ENCODE measurements at places on chromosomes 2 and 18.

GRCh38 chr2:61135510-61135909 lies 26.5 kb upstream of the C2orf74 start:
- no peak for DNase-seq

DNA sequence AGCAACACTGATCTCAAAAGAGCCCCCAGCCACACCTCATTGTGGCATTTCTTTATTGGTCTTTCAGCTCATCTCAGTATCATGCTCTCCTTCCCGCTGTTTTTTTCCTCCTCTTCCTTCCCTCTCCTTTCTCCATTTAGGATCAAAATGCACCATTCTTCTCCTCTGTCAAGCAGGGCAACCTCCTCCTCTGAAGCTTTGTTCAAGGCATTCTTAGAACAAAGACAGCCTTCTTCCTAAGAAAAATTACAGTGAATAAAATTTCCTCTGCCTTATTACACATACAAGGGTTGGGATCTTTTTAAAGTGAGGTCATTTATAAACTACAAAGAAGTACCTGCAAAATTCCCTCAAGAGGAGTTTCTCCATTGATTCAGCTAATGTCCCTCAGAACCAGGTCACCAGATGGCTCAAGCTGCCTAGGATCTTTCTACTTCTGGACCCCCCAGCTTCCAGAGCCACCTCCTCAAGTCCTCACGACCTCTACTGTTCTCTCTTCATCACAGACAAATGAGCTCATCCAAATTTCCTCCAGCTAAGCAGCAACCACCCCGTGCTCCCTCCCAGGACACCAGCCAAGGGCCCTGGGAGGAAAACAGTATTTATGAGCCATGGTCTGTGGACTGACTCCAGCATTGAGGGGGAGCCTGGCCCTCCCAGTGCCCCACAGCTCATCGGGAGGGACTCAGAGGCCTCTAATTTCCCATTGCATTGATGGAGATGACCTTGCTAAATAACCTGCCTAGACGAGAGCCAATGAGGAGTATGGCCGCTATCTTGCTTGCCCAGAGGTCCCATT lies 18.0 kb downstream of the SFXN5 start:
- no peak for DNase-seq

DNA sequence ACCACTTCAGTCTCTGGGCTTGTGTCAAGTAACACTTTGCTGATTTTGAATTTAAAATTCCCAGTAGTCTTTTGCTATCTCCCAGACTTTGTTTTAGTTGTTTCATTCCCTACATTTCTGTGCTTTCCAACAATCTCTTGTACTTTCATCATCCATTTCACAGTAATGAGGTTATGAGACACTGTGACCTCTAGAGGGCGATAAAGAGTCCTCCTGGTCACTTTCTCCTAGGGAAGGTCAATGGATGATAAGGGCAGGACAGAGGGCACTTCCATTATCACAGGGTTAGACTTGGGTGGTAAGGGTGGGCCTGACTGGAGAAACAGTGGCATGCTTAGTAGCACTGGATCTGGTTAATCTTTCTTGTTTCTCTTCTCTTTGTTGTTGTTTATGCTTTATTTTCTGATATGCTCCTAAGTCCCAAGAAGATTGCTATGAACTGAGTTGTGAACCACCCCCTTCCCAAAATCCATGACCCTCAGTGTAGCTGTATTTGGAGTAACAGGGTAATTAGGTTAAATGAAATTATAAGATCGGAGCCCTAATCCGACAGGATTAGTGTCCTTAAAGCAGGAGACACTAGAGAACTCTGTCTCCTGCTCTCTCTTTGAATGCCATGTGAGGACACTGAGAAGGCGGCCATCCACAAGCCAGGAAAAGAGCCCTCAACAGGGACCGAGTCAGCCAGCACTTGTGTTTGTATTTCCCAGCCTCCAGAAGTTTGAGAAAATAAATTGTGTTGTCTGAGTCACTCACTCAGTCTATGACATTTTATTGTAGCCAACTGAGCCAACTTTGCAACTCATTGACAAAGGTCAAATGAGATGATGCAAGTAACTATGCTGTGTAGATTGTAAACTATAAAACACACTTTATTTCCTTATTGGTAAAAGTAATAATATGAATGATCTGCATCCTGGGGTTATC lies 779.2 kb downstream of the CNTNAP5 start:
- no peak for DNase-seq

DNA sequence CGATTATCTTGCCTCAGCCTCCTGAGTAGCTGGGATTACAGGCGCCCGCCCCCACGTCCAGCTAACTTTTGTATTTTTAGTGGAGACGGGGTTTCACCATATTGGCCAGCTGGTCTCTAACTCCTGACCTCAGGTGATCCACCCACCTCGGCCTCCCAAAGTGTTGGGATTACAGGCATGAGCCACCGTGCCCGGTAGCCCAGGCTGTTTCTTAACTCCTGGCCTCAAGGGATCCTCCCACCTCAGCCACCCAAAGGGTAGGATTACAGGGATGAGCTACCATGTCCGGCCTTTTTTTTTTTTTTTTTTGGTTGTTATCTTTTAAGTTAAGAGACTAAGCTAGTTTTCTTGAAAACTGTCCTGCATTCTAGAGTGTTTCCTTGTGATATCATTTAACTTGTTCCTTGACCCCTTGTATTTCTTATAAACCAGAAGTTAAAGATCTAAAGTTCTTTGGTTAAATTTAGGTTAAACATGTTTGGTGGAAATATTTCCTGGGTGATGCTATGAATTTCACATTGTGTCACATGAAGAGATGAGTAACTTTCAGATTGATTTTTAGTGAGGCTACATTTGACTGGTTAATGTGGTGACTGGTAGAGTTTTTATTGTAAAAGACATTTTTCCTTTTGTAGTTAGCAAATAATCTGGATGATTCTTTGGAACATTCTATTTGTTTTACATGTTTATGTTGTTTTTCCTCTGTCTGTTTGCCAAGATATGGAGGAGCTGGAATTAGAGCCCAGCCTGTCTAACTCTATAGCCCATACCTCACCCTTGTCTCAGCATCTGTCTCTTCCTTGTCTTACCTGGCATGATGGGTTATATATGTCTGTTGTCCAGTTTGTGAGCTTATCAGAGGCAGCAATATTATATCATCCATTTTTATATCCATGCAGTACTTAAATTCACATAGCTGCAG lies 5.2 kb downstream of the NCAPH start:
- DNase-seq = no peak

- DNase-seq = no peak
Observed at GRCh38 chr2:165920748-165921147, 32.8 kb downstream of the TTC21B start.
